Activated CD4-positive, alpha-beta T cell treated with anti-CD3 and anti-CD28 coated beads, Interleukin-2, amount 10 ng/mL, durations not matched to agents 7 days and 5 days (primary cell): ENCODE measurements at places on chromosomes 6 and 20. TPM values are rescaled to one million over a fixed set of nuclear protein-coding genes. Genes with fewer than 3 reads are reported as not detected.
A peak's percentile ranks its signal among the peaks of the same experiment; 100 is the strongest.

DNA sequence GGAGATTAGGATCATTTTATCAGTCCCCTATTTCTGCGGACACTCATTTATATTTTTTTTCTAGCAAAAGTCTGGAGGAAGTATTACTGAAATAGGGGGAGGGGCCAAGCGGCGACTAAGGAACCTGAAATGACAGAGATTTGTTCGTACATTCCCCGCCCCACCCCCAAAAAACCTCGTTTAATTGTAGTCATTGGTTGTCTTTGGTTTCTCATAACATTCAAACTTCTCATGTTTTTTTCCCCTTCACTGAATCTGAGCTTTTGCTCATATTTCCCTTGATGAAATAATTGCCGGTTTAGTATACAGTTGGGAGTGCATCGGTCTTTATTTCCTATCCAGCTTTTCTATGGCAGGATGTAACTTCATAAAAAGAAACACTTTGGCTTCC is 768 bp upstream of the FYN start:
- peaks cover 16% of the 10 kb centered on the region for H3K36me3 ChIP-seq
- DNase-seq, result peak; percentile 77
- peak overlapping the region; percentile 84 for H3K4me3 ChIP-seq
- peak overlapping the region; percentile 85 for H3K27ac ChIP-seq
- peaks cover 37% of the 10 kb centered on the region for H3K4me1 ChIP-seq

GRCh38 chr20:813390-813789 is 20.1 kb upstream of the FAM110A start:
- H3K4me1 ChIP-seq, result no peaks in the 10 kb centered on the region
- no peaks in the 10 kb centered on the region for H3K36me3 ChIP-seq
- peaks cover 20% of the 10 kb centered on the region for H3K27me3 ChIP-seq
- DNase-seq, result no peak
- no peak overlapping the region for H3K4me3 ChIP-seq
- H3K27ac ChIP-seq, result no peak overlapping the region

DNA sequence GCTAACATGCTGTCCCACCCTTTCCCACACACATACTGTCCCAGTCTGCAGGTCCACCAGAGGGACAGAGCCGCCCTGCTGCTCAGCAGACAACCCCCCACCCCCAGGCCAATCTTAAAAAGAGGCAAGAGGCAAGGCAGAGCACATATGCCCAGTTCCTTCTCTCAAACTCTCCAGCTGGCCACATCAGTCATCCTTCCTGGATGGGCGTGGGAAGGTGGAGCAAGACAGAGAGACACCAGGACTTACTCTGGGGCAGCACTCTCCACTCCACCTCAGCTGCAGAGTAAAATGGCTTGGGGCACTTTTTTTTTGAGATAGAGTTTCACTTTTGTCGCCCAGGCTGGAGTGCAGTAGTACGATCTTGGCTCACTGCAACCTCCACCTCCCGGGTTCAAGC is 10.8 kb downstream of the MOCS3 start:
- no peaks in the 10 kb centered on the region for H3K4me1 ChIP-seq
- no peak overlapping the region for H3K27ac ChIP-seq
- no peaks in the 10 kb centered on the region for H3K27me3 ChIP-seq
- H3K36me3 ChIP-seq, result no peaks in the 10 kb centered on the region

DNA sequence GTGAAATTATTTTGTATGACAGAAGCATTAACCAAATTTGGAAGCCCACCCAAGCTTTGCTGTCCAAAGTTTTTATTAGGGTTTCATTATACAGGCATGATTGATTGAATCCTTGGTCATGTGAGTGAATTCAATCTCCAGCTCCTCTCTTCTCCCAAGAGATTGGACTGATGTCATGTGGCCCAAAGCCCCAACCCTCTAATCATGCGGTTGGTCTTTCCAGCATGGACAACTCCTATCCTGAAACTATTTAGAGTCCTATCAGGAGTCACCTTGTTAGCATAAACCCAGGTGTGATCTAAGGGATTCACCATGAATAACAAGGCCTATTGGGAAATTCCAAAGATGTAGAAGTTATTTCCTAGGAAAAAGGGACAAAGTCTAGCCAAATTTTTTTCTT is 10.6 kb downstream of the POLR3F start:
- peaks cover 31% of the 10 kb centered on the region for H3K36me3 ChIP-seq
- H3K4me1 ChIP-seq, result no peaks in the 10 kb centered on the region
- no peaks in the 10 kb centered on the region for H3K27me3 ChIP-seq
- DNase-seq, result no peak
- no peak overlapping the region for H3K4me3 ChIP-seq
- H3K27ac ChIP-seq, result no peak overlapping the region

DNA sequence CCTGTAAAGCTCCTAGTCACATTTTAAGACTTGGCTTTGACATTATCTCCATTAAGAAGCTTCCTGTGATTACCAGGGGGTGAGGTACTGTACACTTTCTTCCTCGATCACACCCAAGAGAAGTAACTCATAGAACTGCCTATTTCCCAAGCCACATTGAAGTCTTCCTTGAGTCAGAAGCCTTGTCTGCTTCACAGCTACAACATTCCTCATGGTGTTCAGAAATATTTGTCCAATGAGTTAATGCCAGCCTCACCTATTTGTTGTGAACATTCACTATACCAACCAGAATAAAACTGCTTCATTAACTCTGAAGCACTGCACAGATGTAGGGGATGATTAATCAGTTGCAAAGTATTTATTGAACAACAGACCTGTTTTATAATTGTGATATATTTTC is 622.3 kb downstream of the PTPRT start:
- H3K27me3 ChIP-seq, result no peaks in the 10 kb centered on the region
- no peak overlapping the region for H3K27ac ChIP-seq
- H3K4me3 ChIP-seq, result no peak overlapping the region
- no peak for DNase-seq
- H3K4me1 ChIP-seq, result no peaks in the 10 kb centered on the region
- no peaks in the 10 kb centered on the region for H3K36me3 ChIP-seq

DNA sequence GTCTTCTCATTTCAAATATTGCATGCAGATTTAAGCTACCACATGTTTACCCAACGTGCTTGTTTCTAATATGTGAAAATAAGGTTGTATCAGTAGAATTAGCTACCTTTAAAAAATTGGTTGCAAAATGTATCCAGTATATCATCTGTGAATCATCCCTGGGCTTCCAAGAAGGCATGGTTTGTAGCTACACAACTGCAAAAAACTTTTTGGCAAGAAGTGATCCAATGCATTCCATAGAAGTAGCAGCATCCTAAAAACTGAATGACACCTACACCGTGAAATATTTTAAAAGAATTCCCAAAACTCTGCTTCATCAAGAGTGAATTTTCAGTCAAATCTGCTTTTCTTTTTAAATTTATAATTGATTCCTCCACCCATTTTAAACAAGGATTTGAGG is 89.1 kb downstream of the AIG1 start:
- no peak for DNase-seq
- no peak overlapping the region for H3K4me3 ChIP-seq
- H3K4me1 ChIP-seq, result no peaks in the 10 kb centered on the region
- H3K36me3 ChIP-seq, result peaks cover 3% of the 10 kb centered on the region
- H3K27ac ChIP-seq, result no peak overlapping the region

DNA sequence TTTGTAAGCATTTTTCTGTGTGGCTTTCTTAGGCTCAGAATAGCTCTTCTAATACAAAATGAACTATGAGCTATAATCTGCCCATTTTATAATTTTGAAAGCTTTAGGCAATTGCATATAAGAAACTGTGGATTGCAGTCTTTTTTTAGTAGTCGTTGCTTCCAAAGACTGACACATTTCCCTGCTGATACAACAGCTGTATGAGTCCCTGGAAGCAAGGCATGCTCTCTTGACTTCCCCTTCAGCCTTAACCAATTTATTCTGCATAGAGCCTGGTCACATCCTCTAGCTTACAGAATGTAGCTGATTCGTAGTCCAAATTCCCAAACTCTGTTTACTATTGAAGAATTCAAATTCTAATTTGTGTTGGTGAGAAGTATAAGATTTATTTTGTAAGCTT is 155.3 kb upstream of the EYA4 start:
- no peak overlapping the region for H3K27ac ChIP-seq
- no peak for DNase-seq
- H3K36me3 ChIP-seq, result no peaks in the 10 kb centered on the region
- no peaks in the 10 kb centered on the region for H3K27me3 ChIP-seq

- no peak for DNase-seq
- no peak overlapping the region for H3K4me3 ChIP-seq
- peaks cover 14% of the 10 kb centered on the region for H3K36me3 ChIP-seq
- H3K27me3 ChIP-seq, result no peaks in the 10 kb centered on the region
- H3K4me1 ChIP-seq, result peaks cover 26% of the 10 kb centered on the region
- H3K27ac ChIP-seq, result no peak overlapping the region
Observed at GRCh38 chr6:145733207-145733606, 2.1 kb downstream of the EPM2A start.

DNA sequence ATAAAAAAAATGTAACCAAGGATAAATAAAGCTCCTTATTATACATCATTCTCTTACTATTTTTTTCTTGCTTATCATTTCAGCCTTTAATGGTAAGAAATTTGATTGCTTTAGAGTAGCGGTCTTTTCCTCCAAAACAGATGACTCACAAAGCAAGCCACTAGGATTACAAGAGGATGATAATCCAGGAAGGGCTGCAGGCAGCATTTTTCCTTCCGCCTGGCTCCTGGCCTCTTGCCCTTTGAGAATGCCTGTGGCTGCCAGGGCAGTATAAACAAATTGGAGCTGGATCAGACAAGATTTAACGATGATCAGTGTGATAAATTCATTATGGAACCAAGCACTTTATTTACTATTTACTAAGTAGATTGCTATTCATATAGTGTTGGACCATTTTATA is 9.7 kb upstream of the FBXL4 start:
- H3K27ac ChIP-seq, result no peak overlapping the region
- peaks cover 11% of the 10 kb centered on the region for H3K27me3 ChIP-seq
- no peaks in the 10 kb centered on the region for H3K36me3 ChIP-seq

DNA sequence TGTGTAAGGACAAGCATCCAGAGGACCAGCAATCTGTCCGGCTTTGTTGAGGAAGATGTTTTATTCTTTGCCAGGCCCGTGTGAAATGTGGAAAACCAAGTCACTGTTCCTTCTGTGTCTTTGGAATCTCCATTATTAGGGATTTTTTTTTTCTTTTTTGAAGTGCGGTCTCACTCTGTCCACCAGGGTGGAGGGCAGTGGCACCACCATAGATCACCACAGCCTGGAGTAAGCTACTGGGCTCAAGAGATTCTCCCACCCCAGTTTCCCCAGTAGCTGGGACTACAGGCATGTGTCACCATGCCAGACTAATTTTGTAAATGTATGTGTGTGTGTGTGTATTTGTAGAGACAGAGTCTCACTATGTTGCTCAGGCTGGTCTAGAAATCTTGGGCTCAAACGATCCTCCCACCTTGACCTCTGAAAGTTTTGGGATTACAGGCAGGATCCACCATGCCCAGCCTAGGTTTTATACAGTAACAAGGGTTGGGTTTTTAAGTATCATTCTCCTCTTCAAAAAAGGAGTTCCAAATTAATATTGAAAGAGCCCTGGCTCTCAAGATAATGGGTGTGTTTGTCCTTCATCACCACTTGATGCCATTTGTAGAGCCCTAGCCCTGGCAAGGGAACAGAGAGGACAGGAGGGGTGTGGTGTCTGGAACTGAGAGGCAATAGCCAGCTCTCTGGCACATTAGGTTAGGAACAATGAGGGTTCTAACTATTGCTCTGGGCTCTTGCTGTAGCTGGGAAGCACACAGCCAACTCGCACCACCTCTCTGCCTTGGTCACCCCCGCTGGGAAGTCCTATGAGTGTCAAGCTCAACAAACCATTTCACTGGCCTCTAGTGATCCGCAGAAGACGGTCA is 3.1 kb downstream of the LAMP5 start:
- H3K4me1 ChIP-seq, result no peaks in the 10 kb centered on the region
- H3K4me3 ChIP-seq, result no peak overlapping the region
- no peaks in the 10 kb centered on the region for H3K36me3 ChIP-seq
- DNase-seq, result no peak
- H3K27ac ChIP-seq, result no peak overlapping the region

DNA sequence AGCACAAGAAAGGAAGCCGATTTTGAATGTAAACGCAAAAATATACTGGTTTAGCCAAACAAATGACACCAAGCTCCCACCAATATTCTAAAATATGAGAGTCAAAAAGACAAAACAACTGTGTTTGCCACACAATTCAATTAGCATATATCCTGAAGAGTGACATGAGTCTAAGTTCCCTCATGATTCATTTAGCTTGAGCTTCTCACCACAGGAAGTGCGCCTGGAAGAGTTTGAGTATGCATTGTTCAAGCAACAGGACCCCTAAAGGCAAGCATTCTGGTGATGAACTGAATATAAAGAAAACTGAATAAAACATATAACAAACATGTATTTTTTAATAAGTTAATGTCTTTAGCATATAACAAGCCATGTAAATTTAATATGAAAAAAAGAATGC is 115.2 kb upstream of the RUNX2 start:
- H3K27me3 ChIP-seq, result no peaks in the 10 kb centered on the region
- H3K4me1 ChIP-seq, result peaks cover 9% of the 10 kb centered on the region
- no peak overlapping the region for H3K27ac ChIP-seq
- no peak for DNase-seq

DNA sequence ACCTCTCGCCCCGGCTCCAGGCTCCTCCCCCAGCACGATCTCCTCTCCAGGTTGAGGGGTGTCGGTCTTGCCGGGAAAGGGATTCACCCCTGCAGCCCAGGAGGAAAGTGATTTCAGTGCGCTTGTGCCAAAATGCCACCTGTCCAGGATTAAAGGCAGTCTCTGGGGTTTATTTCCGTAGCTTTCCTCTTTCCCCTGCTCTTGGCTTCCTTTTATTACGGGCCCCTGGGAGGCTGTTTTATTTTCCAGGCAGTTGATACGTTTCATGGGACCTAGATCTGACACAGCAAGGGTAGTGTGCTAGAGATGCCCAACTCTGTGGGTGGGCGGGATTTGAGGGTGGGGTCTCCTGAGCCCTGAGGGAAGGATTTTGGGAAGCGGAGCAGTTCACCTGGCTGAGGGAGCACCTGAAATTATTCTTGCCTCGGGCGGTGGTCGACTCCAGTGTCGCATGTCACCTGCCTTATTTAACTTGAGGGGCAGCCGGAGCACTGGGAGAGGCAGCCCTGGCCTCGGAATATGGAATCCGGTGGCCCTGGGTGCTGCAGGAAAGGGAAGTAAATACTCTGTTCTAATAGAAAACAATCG is 9.5 kb upstream of the NKX2-2 start:
- peak overlapping the region; percentile 56 for H3K4me3 ChIP-seq
- H3K36me3 ChIP-seq, result no peaks in the 10 kb centered on the region
- peaks cover 2% of the 10 kb centered on the region for H3K4me1 ChIP-seq
- DNase-seq, result no peak

- H3K4me1 ChIP-seq, result peaks cover 17% of the 10 kb centered on the region
- peak overlapping the region; percentile 97 for H3K27ac ChIP-seq
- peak overlapping the region; percentile 99 for H3K4me3 ChIP-seq
- no peaks in the 10 kb centered on the region for H3K27me3 ChIP-seq
- peaks cover 2% of the 10 kb centered on the region for H3K36me3 ChIP-seq
Observed at GRCh38 chr6:15244620-15245360, 1.1 kb upstream of the JARID2 start.

- peaks cover 65% of the 10 kb centered on the region for H3K27me3 ChIP-seq
- H3K36me3 ChIP-seq, result no peaks in the 10 kb centered on the region
- H3K4me1 ChIP-seq, result peaks cover 2% of the 10 kb centered on the region
- no peak overlapping the region for H3K4me3 ChIP-seq
Observed at GRCh38 chr20:56928007-56928406, 298.9 kb downstream of the TFAP2C start.

The UNC5CL gene
- 1.6 TPM for total RNA-seq

The HCK gene
- not detected for total RNA-seq

The DEFB124 gene
- total RNA-seq, result not detected

The PNLDC1 gene
- 0.30 TPM for total RNA-seq

The SMLR1 gene
- not detected for total RNA-seq

The ELOVL4 gene
- 1.1 TPM for total RNA-seq
